ENCODE measurements at places on chromosomes 1 and 21. TPM values are rescaled to one million over a fixed set of nuclear protein-coding genes. Genes with fewer than 3 reads are reported as not detected.
A peak's percentile ranks its signal among the peaks of the same experiment; 100 is the strongest.

IFNLR1 gene
- 12.6 TPM for total RNA-seq

KRTAP11-1 gene
- not detected for total RNA-seq

PLOD1 gene
- 56.3 TPM for total RNA-seq

SH3D21 gene
- 15.3 TPM for total RNA-seq

LINGO4 gene
- total RNA-seq = 0.48 TPM

RBP7 gene
- not detected for total RNA-seq

DNA sequence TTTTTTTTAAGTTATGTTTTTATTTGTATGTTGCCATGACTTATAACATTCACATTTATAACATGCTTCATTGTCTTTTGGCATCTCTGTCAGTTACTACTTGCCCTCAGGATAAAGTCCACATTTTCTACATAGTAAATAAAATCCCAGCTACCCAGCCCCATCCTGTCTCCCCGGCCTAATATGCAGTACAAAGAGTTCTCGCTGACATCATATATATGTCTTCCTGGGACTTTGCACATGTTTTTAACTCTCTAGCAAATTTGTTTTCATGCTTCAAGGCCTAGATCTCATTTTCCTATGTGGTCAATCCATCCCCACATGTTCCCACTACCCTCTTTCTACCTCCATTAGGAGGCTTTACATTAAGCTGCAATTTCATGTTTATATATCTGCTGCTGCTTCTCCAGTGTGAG, 33.0 kb upstream of the IVNS1ABP start:
- no peaks in the 10 kb centered on the region for H3K4me1 ChIP-seq
- H3K4me3 ChIP-seq = no peak overlapping the region
- no peaks in the 10 kb centered on the region for H3K36me3 ChIP-seq
- DNase-seq = peak; percentile 19
- no peak overlapping the region for H3K27ac ChIP-seq

DNA sequence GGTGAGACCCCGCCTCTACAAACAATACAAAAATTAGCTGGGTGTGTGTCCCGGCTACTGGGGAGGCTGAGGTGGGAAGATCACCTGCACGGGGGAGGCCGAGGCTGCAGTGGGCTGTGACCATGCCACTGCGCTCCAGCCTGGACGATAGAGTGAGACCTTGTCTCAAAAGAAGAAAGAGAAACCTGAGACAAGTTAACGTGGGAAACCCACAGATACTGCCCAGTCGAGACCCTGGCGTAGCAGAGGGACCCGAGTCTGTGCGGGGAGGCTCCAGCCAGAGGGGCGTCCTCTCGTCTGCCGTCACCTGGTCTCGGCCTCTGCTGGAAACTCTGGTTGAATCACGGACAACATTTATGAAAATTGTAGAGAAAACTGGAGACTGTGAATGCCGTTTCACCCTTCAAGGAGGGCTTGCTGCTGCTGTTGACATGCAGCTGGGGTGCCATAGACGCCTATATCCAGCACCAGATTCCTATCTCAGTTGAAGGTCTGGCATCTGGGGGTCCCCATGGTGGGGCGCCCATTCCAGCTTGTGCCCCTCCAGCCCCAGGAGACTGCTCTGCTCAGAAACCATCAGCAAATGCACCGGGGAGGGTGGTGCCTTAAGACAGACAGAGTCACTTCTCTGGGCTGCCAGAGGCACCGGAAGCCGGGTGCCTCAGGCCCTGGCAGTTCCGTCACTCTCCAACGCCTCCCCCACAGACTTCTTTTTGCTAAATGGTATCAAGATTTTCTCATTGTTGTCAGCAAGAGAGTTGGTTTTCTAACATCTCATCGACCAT, 13.6 kb upstream of the CDK11B start:
- no peak for DNase-seq
- H3K27me3 ChIP-seq = no peaks in the 10 kb centered on the region
- no peak overlapping the region for H3K4me3 ChIP-seq

DNA sequence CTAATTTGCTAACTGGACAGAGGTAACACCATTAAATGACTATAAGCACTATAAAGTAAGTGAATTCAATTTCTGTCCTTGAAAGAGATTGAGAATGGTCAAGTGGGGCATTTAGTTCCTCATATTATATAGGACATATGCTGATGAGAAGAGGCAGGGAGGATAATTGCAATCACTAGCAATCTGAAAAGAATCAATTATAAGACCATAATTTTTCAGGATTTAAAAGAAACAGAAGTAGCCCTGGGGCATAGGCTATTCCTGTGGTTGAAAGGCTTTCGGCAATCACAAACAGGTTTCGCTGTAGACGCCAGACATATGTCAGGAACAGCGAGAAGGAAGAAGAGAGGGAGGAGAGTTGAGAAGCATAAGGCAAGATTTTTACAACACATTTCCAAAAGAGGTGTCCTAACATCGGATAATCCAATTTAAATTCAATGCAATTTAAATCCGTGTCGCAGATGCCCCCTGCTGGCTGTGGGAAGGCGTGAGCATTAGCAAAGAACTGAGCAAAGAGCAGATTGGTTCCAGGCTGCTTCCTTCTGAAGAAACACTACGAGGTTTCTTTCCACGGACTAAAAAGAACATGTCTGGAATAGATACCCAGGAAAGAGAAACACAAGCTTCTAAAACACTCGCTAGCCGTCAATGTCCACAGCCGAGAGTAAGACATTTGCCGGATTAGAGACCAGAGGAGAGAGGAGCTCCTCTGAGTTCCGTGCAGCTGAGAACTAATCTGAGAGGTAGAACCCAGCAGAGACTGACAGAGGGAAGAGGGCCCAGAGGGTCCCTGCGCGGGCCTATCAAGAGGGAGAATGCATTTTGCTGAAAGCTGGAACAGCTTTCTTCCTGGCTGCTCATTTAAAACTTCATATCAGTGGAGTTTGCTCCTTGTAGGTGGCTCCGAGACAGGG, 27.9 kb downstream of the RGS5 start:
- peak overlapping the region; percentile 71 for H3K27ac ChIP-seq
- H3K36me3 ChIP-seq = no peaks in the 10 kb centered on the region
- H3K4me3 ChIP-seq = no peak overlapping the region
- DNase-seq = peak; percentile 52
- peaks cover 11% of the 10 kb centered on the region for H3K4me1 ChIP-seq

DNA sequence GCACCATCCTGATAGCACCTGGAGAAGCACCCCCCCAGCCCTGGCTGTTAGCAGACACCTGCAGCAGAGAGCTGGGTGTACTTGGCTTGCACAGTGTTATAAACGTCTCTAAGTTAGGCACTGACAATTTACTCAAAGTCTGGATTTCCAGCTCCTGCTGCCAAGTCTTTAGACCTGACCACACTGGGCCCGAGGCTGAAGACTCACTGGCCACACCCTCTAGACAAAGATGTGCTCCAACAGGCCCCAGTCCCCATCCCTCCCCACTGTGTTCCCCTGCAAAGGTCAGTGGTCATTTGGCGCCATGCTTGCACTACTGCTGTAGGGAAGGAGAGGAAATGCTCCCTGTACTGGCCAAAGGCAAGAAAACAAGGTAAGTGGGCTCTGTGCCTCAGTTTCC, 31.1 kb downstream of the PADI6 start:
- no peaks in the 10 kb centered on the region for H3K27me3 ChIP-seq
- no peak overlapping the region for H3K4me3 ChIP-seq
- no peak overlapping the region for H3K27ac ChIP-seq
- DNase-seq = no peak
- no peaks in the 10 kb centered on the region for H3K4me1 ChIP-seq

Data from transverse colon (tissue), 4 donors.